Stimulated activated CD8-positive, alpha-beta memory T cell treated with anti-CD3 and anti-CD28 coated beads, Interleukin-7, amount 100 ng/mL, for 1 hour (primary cell): ENCODE measurements at places on chromosomes 4 and X.

- DNase-seq, result no peak
These were observed 90.7 kb downstream of the GEMIN8 start for GRCh38 chrX:13938829-13939530.

- no peak for DNase-seq
These were observed 543.5 kb downstream of the GABRG1 start for GRCh38 chr4:45580334-45580733.

DNA sequence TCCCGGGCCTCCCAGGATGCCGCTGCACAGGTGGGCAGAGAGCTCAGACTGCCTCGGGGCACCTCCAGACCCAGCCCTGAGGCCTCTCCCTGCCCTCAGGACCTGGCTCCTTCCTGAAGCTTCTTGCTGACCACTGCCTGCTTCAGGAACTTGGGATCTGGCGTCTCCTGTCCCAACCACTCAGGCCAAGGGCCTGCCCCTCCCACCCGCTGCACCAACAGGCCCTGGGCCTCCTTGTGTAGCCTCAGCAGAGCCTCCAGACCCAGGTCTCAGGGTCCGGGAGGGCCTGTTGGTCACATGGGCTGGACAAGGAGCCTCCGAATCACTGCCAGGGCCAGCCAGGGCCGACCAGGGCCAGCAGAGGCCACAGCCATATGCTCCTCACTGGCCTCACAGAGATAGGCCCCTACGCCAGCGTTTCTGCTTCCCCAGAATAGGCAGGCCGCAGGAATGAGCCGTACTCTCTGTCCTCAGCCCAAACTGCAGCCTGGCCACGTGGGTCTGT is 2.8 kb downstream of the MXD4 start:
- no peak for DNase-seq

DNA sequence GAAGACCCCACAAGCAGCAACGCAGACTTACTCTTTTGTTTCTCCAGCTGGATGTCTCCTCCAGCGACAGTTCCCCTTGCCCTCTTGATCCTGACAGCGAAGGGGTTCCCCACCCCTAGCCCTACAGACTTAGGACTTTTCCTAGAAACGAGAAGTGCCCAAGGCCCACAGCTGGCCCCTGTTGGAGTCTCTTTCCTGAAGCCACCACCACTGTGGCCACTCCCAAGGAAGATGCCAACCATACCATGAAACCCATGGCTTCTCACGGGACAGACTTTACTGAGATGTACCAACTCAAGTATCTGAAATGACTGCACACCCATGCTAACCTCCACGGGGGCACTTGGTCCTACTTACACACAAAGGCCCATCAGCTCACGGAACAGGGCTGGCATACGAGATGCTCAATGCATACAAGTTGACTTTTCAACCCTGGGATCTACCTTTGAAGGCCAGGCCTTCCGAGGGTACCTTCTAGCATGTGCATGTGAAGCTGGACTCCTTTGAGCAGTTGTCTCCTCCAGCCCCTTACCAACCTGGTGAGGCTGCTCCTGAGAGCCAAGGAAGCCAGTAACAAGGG is 924 bp upstream of the IRAK1 start:
- no peak for DNase-seq

GRCh38 chrX:110108381-110108821 is 105.5 kb downstream of the TMEM164 start:
- DNase-seq, result no peak

- DNase-seq, result no peak
These were observed 235.3 kb downstream of the GPAT3 start for GRCh38 chr4:83771113-83771705.

- no peak for DNase-seq
These were observed 98.6 kb upstream of the ATXN3L start for GRCh38 chrX:13418126-13419097.

- DNase-seq, result no peak
These were observed 70.8 kb downstream of the ARX start for GRCh38 chrX:24945009-24945408.

DNA sequence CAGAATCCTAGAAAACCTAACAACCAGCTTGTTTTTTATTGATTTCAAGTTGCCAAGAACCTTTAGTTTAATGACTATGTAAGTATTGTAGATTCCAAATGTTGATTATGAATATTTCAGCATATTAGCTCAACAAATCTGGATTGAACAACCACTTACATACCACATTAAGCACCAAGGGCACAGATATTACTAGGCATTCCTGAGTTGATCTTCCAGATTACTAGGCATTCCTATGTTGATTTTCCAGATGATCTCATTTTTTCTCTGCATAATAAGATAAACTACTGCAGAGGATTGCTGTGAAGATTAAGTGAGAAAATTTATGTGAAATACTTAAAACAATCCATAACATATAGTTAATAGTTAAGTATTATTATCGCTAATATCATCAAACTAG is 17.4 kb upstream of the DCAF8L1 start:
- no peak for DNase-seq

DNA sequence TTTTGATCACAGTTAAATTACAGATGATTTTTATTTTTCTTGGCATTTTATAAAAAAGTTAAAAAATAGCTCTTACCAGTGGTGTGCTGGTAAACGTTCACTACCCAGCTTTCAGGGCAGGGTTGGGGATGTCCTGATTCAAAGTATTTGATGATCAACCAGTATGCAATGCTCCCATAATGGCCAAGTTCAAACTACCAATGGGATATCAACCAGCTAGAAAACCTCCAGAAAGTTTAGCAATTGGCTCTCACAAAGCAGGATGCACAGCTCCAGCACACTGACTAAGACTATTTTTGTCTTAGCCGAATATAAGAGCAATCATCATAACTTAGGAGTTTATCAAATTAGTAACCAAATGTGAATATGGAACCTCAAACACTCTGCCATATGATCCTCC is 108.0 kb upstream of the PDE5A start:
- DNase-seq, result no peak

DNA sequence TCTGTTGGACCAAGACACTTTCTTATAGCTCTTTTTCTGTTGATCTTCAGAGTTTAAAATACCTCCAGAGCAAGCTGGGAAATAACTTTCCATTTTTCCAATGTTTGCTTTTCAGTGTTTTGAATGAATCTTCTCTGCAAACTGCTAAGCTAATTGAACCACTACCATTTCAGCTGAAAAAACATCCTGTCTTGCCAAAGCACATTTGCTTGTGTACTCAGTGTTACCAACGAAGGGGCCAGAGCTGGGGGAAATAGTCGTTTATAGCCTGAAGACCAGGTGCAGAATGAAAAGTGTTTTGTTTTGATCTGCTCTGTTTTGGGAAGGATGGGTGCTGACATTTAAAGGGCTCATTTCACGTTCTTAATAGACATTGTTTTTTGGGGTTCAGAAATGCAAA is 88.4 kb upstream of the CLNK start:
- no peak for DNase-seq
